ENCODE measurements at places on chromosomes 7 and 10. TPM values are rescaled to one million over a fixed set of nuclear protein-coding genes. Genes with fewer than 3 reads are reported as not detected.

GNA12 gene
- 36.2 TPM for total RNA-seq

HNRNPH3 gene
- total RNA-seq: 36.5 TPM

ASZ1 gene
- not detected for total RNA-seq

POLL gene
- 15.7 TPM for total RNA-seq

AKR1C8 gene
- not detected for total RNA-seq

BZW2 gene
- 43.3 TPM for total RNA-seq

- no peak for DNase-seq
Measured at GRCh38 chr7:46756256-46756655, 825.7 kb downstream of the TNS3 start.

DNA sequence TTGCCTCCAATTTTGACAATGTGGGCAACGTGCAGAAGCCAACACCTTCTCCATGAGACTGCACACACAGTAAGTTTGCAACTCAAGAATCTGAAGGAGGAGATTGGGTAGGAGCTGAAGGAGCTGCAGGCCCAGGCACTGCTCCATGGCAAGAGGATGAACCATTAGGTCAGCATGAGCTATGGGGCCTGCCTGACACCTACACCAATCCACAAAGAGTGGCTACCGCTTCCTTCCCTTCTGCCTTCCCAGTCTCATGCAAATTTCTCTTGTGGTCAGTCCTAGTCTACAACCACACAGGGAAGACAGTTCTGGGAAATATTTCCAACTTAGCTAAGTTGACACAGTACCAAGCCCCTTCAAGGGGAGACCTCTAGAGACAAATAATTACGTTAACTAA, 142.0 kb upstream of the ADO start:
- DNase-seq: no peak

DNA sequence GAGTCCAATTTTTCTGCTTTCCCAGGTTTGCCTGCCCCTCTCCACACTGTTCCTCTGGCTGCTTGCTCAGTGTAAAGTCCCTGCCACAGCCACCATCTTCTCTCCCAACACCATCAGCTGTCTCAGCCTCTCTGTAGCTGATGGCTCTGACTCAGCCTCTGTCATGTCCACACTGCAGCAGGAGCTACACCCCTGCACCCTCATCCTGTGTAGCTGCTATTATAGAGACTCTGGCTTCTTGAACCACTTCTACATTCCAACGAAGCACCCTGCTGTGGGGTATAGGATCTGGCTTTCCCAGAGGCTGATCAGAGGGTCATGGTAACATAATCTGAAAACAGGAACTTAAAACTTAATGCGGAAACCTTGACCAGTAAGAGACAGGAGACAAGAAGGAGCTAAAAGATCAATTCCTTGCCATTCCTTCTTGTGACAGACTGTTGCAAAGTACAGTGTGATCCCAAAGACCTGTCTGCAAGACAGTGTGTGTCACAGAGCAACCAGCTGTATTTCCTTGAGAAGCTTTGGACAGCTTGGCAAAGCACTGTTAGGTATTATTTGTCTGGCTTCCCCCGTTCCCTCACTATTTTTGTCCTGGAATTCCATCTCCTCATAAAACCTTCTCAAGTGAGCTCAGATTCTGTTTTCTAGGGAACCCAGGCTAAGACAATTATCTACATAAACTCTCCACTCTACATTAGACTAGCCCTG, 42.3 kb downstream of the NRCAM start:
- peak; percentile 68 for DNase-seq

GRCh38 chr10:132595021-132595420, 57.4 kb downstream of the INPP5A start:
- DNase-seq: no peak

- no peak for DNase-seq
Measured at GRCh38 chr10:131978851-131979250, 2.9 kb downstream of the BNIP3 start.
